Choroid plexus epithelial cell (primary cell): ENCODE measurements at places on chromosomes 5 and 9.

- DNase-seq: peak; percentile 94
Observed at GRCh38 chr9:121286973-121287741, 19.2 kb downstream of the GSN start.

DNA sequence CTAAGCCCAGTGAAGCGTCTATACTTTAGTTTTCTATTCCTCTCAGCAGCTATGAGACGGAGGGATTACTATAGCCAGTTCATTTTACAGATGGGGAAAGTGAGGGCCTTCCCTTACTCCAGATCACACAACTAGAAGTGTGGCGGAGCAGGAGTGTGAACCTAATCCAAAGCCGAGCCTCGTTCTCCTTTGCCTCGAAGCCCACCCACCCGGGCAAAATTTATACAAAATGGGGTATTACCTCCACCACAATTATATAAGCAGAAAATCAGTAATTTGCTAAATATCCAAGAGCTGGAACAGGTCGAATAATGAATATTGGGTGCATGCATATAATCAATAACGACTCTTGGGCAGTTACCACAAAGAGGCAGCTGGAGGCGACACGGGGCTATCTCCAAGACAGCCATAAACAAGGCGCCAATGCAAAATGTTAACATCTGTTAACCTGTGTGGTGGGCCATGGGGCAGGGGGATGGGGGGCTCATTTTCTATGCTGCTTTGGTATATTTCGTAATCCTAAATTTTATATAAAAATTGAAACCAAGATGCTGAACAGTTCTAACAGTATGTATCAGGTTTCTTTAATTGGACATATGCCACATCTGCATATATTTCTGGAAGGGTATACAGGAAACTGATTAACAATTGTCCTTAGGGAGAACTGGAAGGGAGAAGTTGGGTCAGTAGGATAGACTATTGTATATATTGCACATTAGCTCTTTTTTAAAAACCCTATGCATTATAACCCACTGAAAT is 1.2 kb upstream of the RNF44 start:
- DNase-seq: no peak

DNA sequence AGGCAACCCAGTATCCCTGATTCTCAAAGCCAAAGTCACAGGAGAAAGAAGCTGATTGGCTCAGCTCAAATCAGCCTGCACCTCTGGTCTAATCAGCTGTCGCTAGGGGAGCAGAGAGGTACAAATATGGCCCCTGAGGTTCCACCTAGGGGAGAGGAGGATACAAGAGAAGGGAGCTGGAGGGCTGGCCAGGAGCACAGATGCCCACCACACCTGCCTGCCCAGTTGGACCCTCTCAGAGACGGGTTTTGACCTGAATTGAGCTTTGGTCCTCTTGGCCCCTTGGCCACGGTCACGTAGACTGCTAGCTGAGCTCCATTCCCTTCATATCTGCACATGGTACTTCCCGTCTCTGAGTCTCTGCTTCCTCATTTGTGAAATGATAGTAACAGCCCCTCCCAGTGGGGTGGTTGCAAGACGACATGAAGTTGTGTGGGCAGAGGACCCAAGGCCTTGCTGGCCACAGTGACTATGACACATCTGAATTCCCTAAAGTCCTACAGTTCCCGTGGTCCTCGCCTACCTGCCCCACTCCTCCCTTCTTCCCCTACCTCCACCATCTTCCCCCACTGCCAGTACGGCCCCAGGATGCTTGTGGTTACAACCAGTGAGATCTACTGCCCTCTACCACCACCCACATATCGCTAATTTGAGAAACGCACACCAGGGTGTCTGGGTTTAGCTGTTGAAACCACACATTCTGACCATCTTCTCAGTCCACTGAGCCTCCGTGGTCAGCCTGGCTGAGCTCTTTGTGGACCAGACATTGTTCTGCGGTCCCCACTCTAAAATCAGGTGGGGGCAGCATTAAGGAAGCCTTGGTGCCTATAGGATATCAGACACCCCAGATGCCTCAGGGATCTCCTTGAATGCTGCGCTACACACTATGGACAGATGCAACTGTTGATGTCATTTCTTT is 60.3 kb upstream of the NEK6 start:
- DNase-seq: no peak

- DNase-seq: peak; percentile 87
Observed at GRCh38 chr5:59034498-59035186, 451.8 kb downstream of the RAB3C start.

DNA sequence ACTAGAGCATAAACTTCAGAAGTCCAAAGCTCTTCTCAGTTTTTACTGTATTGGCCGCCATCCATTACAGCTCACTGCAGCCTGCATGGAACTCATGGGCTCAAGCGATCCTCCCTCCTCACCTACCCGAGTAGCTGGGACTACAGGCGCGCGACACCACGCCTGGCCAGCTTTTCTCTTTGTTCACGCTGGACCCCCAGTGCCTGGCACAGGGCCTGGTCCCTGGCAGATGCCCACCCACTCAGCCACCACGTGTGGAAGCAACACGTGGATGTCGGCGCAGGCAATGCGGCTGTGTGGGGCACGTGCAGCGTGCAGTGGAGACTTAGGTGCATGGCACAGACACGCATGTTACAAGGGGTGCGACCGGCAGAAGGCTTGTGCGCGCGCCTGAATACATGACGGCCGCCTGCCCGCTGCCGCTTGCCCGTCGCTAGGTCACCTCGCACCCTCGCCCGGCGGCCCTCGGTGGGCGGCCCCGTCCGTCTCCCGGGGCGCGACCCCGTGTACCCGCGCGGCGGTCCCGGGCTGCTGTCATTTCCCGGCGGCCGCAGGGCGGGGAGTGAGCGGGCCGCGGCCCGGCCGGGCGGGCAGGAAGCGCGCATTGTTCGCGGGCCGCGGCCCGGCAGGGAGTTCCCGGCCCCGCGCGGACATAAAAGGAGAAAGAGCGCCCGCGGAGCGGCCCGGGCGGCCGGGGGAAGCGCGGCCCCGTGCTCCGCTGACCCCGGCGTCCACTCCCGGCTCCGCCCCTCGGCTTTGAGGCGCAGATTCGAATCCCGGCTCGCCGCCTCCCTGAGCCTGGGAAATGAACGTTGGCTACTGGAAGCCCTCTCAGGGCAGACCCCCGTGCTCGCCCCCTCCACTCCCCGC is 24.1 kb upstream of the PTGS1 start:
- DNase-seq: peak; percentile 32

GRCh38 chr5:31096238-31096865 is 97.1 kb upstream of the CDH6 start:
- DNase-seq: peak; percentile 70

DNA sequence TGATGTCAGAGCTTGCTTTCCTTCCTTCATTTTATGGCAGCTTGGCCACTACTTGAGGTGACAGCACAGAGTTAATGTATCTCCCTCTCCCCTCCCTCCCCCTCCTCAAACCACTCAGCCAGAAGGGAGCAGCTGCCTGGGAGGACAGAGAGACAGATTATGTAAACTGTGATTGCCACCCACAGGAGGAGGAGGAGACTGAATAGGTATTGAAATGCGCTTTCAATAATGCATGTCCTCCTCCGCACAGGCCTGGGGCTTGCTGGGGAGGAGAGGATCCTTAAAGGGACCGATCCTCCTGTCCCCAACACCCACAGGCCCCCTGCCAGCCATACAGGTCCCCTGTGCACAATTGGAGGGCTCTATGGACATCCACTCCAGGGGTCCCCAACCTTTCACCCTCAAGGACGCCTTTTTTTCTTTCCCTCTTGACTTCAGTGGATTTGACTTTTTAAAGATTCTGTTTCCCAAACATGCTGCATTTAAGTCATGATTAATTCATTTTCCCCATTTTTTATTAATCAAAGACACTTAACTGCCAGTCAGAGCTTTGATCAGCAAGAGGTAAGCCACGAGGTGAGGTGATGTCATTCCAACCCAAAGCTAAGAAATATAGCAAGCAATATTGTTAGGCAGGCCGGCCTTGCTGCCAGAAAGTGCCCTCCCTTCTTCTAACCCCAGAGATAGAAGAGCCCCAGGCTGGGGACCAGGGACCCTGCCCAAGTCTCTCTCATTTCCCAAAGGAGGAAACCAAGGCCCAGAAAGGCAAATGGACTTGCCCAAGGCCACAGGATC is 47.5 kb upstream of the CPLX2 start:
- DNase-seq: no peak

- peak; percentile 30 for DNase-seq
Observed at GRCh38 chr5:77518304-77518703, 26.2 kb upstream of the WDR41 start.

GRCh38 chr5:165282491-165282890 is 1777.1 kb downstream of the MAT2B start:
- no peak for DNase-seq

DNA sequence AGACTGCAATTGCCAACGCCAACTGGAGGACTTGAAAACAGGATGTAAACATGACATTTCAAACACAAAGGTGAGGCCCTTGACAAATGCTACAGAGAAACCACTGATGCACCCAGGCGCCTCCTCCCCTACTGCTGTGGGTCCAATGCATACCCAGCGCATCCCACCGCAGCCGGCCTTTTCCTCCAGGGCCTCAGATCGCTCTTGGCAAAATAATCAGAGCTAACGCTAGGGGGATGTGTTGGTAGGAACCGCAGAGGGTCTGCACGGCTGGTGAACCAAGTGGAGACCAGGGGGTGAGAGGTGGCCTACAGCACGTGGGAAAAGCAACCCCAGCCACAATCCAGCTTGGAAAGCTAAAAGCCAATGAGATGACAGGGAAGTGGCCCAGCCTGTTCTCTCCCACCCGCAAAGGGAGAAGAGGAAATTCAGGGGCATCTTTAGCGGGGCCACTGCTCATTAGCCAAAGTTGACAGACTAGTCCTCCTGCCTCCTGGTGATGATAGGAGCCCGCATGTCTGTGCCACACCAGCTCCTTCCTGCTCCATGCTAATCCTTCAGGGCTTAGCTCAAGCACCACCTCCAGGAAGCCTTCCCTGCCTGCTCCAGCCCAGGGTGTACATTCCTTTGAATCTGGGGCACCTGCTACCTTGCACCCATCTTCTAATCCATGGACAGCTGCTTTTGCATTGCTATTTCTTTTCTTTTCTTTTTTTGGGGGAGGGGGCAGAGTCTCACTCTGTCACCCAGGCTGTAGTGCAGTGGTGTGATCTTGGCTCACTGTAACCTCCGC is 5.9 kb downstream of the FAM163B start:
- no peak for DNase-seq

DNA sequence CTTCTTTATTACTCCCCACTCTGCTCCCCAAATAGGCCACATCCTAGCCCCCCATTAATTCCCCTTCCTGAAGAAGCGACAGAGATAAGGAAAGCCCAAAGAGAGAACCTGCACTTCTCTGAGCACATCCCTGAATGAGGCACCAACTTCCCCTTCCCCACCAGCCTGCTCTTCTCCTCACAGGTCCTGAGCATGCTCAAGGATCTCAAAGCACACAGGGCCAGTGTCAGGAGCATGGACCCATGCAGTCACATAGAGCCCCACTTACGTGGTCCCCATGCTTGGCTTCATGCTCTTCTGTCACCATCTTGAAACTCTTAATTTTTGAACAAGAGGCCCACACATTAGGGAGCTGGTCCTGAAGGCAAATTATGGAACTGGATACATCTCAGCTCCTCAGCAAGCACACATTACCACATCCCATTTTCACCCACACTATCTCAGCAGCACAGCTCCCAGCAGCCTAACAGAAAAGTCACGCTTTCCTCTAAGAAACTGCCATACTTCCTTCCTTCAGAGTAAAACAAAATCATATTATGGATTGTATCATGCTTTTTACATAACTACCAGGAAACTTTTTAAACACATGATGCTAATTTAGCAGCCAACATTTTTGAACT is 99.8 kb downstream of the NFIB start:
- no peak for DNase-seq

- DNase-seq: no peak
Observed at GRCh38 chr5:178502401-178503100, 87.6 kb downstream of the COL23A1 start.

DNA sequence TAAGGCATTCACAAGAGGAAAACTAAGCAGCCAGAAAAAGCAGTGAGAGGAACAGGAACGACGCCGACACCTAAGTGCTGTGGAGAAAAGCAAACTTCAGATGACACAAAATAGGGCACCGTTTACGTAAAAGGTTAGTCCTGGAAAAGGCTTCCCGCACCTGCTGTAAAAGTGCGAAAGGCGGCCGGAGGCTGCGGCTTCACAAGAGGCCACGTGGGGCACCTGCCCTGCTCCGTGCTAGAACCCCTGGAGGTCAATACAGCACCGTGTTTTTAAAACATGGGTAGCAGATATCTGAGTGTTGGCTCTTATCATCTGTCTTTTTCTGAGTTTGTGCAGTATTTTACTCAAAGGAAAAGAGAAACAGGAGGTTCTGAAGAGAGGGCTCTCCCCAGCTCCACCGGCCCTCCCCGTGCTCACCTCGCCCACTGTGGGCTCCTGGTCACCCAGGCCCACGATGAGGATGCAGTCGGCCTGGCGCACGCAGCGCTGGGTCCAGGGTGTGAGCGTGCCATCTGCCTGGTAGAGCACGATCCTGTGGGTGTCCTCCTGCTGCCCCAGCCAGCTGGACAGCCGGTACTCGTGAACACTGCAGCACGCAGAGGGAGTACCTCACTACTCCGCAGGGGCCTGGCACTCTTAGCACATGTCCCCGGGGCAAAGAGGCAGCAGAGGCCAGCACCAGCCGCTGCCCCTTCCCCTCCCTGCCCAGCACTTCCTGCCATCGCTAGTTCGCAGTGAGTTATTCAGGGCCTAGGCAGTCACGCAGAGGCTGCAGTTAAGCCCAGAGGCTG is 21.0 kb upstream of the NSMF start:
- no peak for DNase-seq

DNA sequence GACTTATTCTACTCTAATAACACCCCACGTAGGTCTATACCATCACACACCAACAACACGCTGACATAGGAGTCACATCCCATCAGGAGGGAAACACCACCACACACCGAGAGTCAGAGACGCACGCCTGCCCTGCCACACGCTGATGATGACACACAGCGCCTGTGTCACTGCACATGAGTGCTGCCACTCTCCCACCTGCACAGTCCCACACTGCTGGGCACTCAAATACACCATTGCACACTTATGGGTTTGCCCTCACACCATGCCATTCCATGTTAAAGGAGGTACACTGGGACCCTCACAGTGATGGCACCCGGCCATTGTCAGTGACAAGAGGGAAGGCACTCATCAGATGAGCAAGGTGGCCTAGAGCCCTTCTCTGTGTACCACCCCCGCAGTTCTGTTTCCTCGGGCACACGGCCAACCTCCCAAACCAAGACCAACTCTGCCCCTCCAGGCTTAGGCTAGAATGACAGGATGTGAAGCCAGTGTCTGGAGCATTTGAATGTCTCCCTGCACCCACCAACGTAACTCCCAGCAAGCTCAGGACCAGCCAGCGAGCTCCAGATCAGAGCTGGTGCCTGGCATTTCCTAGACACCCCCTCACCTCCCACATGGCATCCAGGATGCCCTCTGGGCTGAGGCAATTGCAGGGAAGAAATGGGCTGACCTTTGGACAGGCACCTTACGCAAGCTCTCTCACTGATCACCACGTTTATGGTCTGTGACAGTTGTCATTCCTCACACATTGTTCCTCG is 3.6 kb upstream of the CPLX2 start:
- DNase-seq: peak; percentile 8

GRCh38 chr9:108078811-108079210 is 589.2 kb upstream of the KLF4 start:
- no peak for DNase-seq

GRCh38 chr5:177271113-177271512 is 32.4 kb downstream of the RAB24 start:
- DNase-seq: peak; percentile 15
